ENCODE measurements at places on chromosomes 4 and X.

DNA sequence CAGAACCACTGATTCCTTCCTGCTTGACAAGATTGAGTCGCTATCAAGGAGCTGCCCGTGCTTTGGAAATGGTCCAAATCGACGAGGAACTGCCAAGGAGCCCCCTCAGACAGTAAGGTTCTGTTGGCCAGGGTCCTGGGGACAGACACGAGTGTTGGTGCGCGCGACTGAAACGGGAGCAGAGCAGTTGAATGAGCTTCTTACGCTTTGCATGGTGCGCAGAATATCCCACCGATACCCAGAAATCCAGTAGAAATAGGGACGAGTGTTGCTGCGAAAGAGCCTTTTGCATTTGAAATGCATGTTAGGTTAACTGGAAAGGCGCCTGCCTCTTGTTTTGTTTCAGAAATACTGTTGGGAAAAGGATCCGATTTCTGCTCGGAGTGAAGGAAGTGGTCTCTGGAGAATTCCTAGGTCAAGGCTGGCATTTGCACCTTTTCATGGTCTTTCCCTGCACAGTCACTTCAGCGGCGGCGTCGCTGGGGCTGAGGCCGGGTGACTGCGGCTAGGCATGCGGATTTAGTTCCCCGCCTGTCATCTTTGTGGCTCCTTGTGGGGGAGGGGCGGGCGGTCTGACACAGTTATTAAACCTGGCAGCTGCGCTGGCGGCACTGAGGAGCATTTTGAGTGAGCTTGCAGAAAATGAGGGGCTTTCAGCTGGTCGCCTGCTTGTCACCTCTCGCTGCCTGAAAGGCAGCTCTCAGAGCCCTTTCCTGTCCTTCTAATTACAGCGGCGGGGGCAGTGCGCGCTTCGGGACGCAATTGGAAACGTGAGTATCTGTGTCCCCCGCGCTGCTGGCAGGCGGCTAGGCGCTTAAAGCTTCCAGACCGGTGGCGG, 51.5 kb upstream of the TRIM2 start:
- peak; percentile 30 for DNase-seq

DNA sequence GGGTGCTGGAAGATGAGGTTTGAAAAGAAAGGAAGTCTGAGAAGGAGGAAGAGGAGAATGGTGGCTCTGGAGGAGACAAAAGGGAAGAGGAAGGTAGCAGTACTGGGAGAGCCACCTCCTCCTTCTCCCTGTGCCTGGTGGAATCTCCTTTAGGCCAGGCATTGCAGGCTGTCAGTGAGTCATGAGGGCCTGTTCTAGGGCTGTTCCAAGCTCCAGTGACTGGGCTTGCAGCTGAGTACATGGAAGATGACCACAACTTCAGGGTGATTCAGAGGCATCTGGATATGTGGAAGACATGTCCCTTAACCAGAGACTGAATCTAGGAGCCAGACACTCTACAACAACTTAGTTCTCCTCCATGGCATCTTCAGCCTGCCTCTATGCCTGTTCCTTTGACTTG, 107.8 kb downstream of the EFNB1 start:
- no peak for DNase-seq

- no peak for DNase-seq
Observed at GRCh38 chrX:154417157-154417556, 5.8 kb downstream of the TAFAZZIN start.

GRCh38 chr4:107800706-107801105, 24.0 kb upstream of the SGMS2 start:
- no peak for DNase-seq

DNA sequence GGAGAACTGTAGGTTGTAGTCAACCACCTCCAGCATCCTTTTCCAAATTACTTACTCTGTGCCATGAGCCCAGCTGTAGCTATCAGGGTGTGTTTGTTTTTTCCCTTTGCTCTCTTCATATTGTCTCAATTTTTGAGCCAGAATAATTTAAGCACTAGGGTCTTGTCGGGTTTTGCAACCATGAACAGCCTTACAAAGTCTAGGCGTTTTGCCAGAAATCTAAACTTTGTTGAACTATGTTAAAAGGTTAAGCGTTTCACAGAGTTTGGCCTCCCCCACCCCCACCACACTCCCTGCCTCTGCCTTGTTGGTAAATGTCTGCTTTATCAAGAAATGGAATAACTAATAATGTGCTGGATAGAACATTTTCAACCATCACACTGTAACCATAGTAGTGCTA, 190.6 kb upstream of the TTC29 start:
- DNase-seq: no peak

DNA sequence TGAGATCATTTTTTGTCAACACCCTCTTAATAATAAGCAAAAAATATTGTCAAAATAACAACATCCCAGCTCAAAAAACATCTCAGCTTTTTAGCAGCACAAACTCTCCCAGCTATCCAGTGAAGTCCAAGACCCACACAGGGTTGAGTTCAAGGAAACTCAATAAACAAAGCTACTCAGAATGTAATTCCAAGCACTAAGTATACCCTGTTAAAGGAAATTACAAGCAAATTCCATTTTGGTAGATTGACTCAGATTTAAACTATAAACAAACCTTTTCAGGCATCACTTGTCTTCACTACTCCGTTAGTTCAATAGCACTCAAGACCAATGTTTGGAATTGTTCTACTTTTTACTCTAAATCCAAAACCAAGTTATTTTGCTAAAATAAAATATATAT, 506.0 kb upstream of the INTU start:
- DNase-seq: no peak

DNA sequence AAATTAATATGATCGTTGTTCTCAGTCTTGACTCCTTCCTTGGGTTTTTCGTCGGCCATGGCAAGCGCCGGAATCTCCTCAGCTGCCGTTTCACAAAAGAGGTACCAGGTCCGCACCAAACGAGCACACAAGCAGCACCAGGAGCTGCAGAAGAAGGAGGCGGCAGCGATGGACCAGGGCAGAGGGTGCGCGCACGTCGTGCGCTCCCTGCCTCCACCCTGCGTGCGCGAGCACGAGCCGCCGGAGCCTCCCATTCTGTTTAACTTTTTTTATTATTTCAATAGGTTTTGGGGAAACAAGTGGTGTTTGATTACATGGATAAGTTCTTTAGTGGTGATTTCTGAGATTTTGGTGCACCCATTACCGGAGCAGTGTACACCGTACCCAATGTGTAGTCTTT, 158.2 kb downstream of the PLS3 start:
- no peak for DNase-seq

DNA sequence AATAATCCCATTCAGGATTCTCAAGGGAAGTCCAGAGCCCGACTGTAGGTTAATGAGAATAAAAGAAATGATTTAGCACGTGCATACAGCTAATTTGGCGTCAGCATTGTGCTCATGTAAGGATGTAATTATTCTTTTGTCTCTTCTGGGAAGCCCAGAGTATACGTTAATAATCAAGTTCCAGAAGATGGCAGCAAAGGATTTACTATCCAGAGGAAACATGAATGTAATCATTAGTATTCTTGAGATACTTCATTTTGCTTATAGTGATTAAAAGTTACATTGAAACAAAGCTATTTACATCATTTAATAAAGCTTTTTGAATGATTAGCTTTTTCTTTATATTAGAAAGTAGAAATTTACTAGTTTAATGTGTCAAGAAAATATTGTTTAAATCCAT, 27.1 kb upstream of the MAP9 start:
- no peak for DNase-seq

- no peak for DNase-seq
Observed at GRCh38 chr4:4861390-4862018, 2.0 kb downstream of the MSX1 start.

GRCh38 chrX:42585842-42586621, 191.9 kb downstream of the PPP1R2C start:
- DNase-seq: no peak

- no peak for DNase-seq
Observed at GRCh38 chr4:146186596-146186995, 11.1 kb downstream of the LSM6 start.

DNA sequence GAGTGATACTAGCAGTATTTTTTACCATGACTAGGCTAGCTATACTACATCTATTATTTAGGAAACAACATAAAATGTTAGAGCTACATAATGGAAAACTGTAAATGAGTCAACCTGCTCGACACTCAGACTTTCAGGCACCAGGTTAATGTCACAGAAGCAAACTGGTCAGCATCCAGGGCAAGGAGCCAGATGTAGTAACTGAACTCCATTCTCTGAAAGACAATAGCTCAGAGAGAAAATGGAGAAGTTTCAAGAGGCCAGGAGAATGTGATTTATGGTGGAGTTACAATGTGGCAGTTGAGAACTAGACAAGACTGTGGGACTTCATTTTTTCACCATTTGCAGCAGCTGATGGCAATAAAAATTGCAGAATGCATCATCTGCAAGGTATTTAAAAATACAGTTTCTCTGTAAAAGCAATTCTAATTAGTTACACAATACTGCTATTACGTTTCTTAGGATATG, 342.7 kb upstream of the PABPC4L start:
- no peak for DNase-seq

DNA sequence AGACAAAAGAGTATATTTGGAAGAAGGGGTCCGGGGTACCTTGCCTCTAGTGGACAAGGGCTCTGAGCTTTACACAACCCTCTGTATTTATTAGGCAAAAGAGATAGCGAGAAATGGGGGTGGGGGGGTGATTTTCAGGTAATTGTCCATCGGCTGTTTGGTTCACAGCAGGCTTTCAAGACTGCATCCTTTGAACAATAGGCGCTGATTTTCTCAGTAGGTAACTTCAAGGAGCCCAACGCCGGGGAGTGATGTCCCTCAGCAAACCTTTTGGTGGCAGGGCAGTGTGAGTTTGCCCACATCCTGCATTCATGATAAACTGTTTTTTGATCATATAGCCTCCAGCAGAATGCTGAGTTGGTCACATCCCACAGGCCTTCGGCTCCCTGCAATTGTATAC, 61.6 kb downstream of the KDM5C start:
- DNase-seq: no peak

- no peak for DNase-seq
Observed at GRCh38 chrX:136711147-136711546, 63.2 kb downstream of the CD40LG start.

GRCh38 chr4:114691865-114692264, 93.3 kb downstream of the UGT8 start:
- no peak for DNase-seq

DNA sequence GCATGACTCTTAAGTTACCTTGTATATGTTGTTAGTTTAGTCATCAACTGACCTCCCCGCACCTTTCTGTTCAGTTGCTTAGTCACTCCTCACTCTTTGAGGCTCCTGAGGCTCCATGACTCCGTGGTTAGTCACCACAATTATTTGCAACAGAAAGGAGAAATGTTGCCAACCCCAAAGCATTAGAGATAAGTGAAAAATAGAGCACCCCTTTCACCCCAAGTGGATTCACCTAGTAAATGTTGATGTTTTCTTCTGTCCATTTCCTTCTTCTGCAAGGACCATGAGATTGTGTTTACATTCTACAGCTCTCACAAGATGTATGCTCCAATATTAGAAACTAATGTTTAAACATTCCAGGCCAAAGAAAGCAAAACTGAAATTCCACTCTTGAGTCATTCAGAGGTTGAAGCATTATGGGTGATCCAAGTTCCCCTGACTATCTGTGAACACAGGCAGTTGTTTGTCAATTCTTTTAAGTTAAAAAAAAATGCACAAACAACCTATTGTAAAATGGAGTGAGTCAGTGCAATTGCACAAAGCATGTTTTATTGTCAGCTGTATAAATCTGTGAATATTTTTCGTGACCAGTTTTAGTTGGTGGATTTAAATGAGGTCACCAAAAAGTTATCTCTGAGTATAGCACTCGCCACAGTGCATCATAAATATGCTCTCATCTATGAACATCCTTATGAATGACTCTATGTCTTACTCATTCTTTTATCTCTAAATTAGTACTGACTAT, 552.4 kb upstream of the MAGEB2 start:
- no peak for DNase-seq

DNA sequence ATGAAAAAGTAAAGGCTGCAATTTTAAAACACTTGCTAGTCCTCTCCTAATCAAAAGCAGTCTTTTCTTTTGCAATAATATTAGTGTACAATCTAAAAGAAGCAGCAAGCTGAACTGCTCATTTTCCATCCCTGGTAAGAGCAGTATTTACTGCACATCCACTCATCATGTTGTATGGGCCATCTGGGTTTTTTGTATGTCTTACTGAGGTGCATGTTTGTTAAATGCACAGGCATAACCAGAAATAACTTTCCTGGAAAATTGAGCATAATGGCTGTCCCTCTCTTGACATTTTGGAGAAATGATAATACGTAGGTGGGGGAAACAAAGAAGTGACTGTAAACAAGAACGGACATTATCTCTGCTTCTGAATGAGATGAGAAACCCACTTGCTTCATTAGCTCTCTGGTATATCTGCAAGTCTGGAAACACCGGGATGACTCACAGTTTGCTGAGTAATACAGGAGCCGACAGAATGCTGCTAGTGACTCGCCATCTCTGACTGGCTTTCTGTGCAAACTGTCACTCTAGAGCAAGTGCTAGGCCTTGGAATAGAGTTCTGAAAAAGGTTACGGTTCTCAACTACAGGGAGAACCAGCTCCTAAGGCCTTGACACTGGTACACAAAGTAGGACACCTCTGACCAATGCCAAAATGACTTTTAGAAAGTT, 85.7 kb upstream of the MTM1 start:
- DNase-seq: peak; percentile 11

DNA sequence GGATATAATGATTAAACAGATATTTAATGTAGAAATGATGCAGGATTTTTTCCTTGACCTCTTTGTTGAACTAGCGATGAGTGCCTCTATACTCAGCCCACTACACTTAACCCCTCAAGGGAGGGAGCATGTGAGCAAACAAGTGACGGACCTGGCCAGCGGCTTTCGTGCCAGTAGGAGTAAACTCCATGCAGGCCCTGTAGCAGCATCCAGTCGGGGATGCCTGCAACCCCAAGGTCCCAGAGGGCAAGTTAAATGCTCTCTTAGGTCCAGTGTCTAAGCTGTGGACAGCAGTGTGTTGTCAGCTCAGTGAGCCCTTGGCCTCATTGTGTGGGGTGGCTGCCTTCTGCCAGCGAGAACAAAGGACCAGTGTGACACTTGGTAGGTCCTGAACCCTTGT, 708.7 kb downstream of the TECRL start:
- DNase-seq: no peak

- no peak for DNase-seq
Observed at GRCh38 chr4:8532245-8532781, 47.9 kb upstream of the GPR78 start.

DNA sequence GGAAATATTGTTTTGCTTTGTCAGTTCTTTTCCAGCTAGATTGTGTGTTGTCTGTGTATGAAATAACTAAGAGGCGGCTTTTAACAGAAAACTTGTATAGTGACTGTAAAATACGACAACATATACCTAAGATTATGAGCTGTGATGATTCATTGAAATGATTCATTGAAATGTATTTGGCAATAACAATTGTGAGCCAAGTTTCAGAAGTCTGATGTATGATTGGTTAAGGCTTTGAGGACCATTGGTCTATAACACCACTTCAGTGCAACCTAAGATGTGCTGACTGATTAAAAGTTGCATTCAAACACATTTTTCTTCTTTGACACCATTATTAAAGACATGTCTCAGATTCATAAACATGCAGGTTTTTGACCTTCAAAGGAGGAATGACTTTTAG, 76.6 kb downstream of the PTPN13 start:
- no peak for DNase-seq

GRCh38 chr4:52751487-52751911, 274 bp upstream of the ERVMER34-1 start:
- DNase-seq: no peak
